ENCODE measurements at places on chromosomes 3 and 15.

- peak; percentile 52 for DNase-seq
These were observed 216.8 kb downstream of the ERC2 start for GRCh38 chr3:56251343-56251945.

DNA sequence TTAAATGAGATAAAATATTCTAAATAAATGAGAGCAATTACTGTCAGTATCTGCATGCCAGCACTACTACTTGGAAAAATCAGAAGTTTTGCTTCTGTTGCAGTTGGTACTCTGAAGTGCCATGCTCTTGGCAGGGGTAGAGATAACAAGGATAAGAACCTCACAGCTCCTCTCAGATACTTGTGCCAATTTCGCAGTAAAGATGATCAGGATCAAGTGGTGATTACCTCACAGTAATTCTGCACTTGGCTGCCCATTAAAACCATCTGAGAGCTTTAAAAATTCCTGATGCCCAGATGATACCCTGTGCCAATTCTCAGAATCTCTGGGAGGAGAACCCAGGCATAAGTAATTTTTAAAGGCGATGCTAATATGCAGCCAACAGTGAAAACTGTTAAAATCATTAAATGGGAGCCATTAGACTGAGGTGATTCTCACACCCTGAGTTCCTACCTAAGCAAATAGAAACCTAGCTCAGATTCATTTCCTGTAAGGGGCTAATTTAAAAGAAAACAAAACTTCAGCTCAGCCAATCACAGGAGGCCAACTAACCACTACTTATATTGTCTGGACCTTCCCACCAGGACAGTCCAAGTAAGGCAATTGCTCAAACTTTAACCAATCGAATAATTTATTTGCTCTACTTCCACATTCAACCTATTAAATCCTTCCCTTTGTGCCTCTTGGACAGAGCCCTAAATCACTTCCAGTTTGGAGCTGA lies 171.2 kb downstream of the KCNMB2 start:
- no peak for DNase-seq

GRCh38 chr3:176611703-176612102 lies 585.6 kb downstream of the TBL1XR1 start:
- peak; percentile 23 for DNase-seq

DNA sequence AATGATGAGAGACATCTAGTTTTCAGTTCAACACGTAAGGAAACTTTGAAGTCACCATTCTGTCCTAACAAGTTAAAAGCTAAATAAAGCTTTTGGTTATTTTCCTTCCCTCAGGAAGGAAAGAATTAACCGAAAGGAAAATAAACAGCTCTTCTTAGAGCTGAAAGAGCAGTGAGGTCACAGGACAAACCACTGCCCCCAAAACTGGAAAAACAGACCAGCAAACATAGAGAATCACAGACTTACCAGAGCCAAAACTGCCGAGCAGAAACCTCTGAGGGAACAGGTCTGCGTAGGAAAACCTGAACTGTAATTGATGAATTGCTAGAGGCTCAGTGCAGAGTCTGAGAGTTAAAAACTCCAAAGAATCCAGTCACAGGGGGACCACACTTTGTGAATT lies 14.7 kb downstream of the USP50 start:
- no peak for DNase-seq

DNA sequence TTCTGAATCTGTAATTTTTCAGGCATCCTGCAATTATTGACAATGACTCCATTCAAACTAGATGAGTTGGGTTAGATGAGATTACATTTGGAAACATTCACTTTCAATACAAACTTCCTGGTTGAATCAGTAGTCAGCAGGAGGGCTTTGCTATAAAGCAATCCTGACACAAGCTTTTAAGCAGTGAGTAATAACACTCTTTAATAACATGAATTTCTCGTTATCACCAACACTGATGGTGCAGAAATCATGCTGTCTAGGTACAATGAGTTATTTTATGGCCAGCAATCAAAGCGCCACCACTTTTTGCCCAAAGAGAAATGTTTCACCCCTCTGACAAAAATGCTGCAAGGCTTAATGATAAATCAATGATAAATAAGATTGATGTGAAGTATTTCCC lies 474.8 kb upstream of the CNTN4 start:
- DNase-seq, result no peak

DNA sequence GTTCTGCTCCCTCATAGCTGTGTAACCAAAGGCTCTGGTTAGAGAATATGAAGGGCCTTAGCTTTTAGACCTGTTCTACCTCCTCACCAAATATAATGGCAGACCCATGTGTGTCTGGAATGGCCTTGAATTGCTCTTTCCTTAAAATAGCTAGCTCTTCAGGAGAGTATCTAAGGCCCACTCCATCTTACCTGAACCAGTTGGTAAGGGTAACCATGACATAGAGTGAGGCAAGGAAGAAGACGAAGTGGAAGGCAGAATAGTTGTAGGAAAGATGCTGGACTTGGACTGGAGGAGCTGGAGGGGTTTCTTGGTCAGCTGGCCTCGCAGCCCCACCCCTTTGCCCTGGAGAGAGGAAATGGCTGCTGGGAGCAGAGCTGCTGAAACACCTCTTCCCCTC lies 3.1 kb downstream of the SERF2 start:
- no peak for DNase-seq

DNA sequence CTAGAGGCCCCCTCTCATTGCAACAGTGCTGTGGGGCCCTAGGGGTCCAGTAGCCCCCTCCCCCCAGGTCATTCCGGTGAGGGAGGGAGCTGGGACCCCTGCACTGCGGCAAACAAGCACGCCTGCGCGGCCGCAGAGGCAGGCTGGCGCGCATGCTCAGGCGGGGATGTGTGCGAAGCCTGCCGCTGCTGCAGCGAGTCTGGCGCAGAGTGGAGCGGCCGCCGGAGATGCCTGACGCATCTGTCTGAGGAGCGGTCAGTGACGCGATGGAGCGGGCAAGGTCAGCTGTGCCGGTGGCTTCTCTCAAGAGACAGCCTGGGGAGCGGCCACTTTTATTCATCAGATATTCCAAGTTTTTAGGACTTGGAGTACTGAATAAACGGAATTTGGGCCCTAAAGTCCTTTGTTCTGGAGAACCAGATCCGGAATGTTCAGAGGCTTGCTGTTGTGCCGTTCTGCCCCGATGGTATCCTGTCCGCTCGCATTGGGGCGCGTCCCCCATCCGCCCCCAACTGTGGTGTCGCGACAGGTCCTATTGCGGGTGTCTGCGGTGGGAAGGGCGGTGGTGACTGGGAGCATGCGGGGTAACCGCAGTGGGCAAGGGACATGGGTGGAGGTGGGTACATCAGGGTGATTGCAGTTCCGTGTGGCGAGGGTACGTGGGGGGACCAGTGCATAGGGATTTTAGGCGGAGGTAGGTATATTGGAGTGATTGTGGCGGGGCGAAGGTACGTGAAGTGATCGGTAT lies at the start of the genes SNRPN and SNURF:
Gene SNRPN (plus strand): TSS at position 205 of the 748 bp plus-strand sequence. CDS start 19,467 bp downstream, outside the sequence.
Gene SNURF (plus strand): TSS at position 205 of the 748 bp plus-strand sequence. CDS start 62 bp downstream, at position 267.
- peak; percentile 66 for DNase-seq

DNA sequence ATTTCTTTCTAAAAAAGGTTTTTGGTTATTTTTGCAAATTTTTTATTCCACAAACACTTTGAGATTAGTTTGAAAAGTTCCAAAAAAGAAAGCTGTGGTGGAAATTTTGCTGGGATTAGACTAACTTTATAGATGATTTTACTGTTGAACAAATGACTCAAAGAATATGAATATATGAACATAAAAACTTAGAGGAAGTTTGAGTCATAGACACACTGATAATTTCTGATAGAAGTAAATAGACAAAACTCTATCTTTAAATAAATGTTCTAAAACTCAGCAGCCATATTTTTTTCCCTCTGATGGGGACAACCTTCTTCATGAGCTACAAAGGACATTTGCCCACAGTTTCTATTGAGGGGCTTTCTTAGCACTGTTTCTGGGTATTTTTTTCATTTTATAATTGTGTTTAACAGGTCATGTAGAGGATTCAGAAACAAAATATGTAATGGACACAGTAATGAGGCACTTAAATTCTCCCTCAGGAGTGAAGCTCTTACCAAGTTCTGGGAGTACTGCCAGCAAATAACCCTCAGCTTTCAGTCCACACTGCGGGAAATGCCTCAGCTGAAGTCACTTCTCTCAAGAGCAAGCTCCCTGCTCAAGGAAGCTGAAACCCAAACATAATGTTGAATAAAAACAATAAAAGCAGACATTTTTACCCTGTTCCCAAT lies 157.6 kb downstream of the NFKBIZ start:
- peak; percentile 97 for DNase-seq

GRCh38 chr15:99324082-99324620 lies 72.9 kb downstream of the LRRC28 start:
- DNase-seq, result peak; percentile 72

DNA sequence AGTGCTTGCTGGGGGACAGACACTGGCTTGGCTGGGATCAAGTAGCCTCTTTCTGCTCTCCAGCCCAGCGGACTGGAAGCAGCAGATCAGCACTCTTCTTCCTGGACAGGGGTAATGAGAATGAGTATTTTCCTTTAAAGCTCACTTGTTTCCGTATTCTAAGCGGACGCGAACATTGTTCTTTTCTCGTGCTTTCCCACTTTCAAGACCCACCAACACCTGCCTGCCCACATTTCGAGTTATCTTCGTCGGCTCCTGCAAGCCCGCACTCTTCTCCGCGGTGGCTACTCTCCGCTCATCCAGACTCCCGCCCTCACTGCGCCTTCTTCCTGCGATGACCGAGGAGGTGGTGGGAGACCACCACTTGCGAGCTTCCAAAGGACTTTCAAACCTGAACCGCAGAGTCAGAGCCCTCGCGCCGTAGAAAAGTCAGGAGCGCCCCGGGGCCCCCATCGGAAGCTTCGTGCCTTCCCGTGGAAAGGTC lies 1.6 kb upstream of the PPM1L start:
- peak; percentile 43 for DNase-seq

DNA sequence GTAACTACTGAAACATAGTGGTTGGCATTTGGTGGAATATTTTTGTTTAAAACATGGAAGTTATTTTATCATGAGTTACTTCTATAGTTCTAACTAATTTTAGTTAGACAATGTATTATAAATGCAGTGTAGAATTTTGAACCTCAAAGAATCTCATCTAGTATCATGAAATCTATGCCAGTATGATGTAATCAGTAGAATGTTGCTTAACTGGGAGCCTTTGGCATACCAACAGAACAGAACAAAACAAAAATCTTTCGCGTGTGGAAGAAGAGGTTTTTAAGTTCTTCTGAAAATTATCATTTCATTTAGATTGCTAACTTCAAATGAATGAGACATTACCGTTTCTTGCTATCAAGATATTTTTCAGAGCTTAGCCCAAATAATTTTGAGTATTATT lies 98.4 kb upstream of the LRRFIP2 start:
- DNase-seq, result peak; percentile 17

GRCh38 chr3:134407239-134407625 lies 33.0 kb upstream of the AMOTL2 start:
- DNase-seq, result no peak

DNA sequence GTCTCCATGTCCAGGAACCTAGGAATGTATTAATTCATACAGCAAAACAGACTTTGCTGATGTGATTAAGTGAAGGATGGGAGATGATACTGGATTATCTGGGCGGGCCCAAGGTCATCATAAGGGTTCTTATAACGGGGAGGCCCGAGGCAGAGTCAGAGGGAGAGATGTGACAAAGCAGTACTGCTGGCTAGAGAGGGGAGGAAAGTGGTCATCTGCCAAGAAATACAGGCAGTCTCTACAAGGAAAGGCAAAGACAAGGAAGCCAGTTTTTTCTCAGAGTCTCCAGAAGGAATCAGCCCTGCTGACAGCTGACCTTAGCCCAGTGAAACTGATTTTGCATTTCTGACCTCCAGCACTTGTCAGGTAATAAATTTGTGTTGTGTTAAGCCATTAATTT lies 66.2 kb upstream of the CORO2B start:
- no peak for DNase-seq

DNA sequence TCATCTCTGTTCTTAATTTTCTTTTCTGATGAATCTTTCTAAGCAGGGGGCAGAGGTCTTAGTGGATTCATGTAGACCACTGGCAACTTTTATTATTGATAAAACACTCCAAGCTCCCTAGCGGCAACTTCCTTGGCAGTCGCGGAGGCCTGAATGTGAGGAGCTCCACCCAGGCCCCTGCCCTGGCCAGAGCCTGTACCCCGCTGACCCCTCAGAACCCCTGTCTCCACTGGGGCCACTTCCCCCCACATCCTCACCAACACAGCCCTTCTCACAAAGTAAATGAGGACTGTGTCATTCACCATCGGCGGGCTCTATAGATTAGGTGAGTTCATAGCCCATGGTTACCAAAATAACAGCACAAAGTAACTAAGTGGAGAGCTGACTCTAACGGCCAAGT lies 111.6 kb downstream of the TPRA1 start:
- DNase-seq, result no peak

DNA sequence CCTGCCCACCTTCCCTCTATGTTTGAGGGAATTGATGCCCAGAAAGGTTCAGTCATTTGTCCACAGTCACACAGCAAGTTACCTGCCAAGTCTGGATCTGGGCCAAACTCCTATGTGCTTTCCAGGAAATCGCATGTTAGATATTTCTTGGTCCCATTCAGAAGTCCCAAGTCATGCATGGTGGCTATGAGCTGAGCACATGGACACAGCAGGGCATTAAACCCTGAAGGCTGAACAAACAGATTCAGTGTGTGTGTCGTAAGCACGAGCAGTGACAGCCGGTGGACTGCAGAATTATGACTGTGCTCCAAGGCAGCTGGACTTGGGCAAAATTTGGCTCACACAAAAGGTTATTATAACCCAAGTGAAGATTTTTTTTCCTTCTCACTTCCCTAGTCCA lies 11.4 kb upstream of the SLC6A6 start:
- peak; percentile 46 for DNase-seq

DNA sequence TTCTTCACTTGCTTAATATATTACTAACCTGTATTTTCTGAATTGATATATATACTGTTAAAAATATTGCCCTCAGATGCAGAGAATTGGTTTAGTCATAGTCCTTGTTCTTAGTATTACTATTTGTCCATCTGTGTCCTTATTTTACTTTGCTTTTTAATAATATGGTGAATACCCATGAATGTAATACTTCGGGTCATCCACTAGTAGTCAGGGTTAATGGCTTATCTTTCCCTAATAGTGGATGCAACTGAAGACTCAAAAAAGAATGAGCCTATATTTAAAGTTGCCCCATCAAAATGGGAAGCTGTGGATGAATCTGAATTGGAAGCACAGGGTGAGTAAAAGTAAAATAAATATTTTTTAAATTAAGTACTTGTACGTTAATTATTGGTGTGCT lies 36.5 kb downstream of the U2SURP start:
- no peak for DNase-seq

DNA sequence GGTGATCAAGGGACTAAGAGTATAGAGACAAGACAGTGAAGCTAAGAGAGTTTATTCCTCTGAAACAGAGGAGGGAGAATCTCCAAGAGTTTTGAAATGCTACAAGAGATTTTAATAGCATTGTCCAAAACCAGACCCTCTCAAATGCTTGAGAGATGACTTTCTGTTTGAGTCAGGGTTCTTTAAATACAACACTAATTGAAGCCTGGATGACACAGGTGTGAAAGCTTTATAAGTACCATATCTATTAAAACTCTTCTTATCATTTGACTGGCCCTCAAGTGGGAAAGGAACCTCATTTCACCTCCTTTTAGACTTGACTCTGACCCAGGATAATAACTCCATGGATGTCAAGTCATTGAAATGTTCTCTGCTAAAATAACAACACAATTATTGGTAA lies 5.6 kb downstream of the COL8A1 start:
- no peak for DNase-seq

All from fibroblast of skin of right biceps (primary cell).